Activated CD4-positive, CD25-positive, alpha-beta regulatory T cell treated with anti-CD3 and anti-CD28 coated beads, Interleukin-2, amount 50 U/mL, for 16 hours (primary cell): ENCODE measurements at places on chromosomes 1 and 21.

DNA sequence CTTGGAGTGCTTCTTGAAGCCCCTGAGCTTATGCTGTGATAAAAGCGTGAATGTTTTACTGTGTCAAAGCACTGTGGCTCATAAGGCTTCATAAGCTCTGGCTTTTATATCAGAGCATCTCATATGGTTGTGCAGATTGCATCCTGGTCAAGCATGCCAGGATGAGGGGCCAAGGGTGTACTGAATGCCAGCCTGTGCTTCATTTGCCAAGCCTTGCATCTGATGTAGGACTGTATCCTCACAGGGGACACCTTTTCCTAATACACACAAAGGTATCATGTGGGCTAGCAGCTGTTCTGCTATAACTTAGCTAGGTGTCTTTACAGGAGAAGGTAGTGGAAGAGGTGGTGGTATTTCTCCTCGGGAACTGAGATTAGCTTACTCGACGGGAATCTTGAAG is 134.7 kb downstream of the ST6GALNAC3 start:
- DNase-seq, result no peak

- DNase-seq, result no peak
These were observed 156.5 kb downstream of the CAMTA1 start for GRCh38 chr1:6941786-6942185.

GRCh38 chr1:86507935-86508582 is 38.8 kb upstream of the CLCA4 start:
- no peak for DNase-seq

GRCh38 chr1:76068953-76069561 is 5.5 kb upstream of the ST6GALNAC3 start:
- DNase-seq, result no peak

- DNase-seq, result no peak
These were observed 79.7 kb upstream of the CACYBP start for GRCh38 chr1:174920093-174920492.

- DNase-seq, result no peak
These were observed 1.2 kb upstream of the ZNF124 start for GRCh38 chr1:247172996-247173395.

- DNase-seq, result no peak
These were observed 11.1 kb downstream of the VANGL2 start for GRCh38 chr1:160411271-160412027.

GRCh38 chr1:12124693-12125421 is 41.9 kb upstream of the TNFRSF1B start:
- peak; percentile 58 for DNase-seq

- no peak for DNase-seq
These were observed 3.6 kb downstream of the UBXN11 start for GRCh38 chr1:26302733-26303405.
